ENCODE measurements at places on chromosomes 3 and 15.
A peak's percentile ranks its signal among the peaks of the same experiment; 100 is the strongest.

- peak; percentile 85 for DNase-seq
These were observed 21.4 kb downstream of the KPNA1 start for GRCh38 chr3:122493296-122493695.

- DNase-seq: no peak
These were observed 93.4 kb downstream of the ABHD5 start for GRCh38 chr3:43783987-43784639.

- no peak for DNase-seq
These were observed 265.1 kb upstream of the COL8A1 start for GRCh38 chr3:99373088-99373845.

GRCh38 chr3:183460081-183461055, 31.9 kb upstream of the MCF2L2 start:
- no peak for DNase-seq

- no peak for DNase-seq
These were observed 7.8 kb downstream of the GLDN start for GRCh38 chr15:51349156-51349844.

DNA sequence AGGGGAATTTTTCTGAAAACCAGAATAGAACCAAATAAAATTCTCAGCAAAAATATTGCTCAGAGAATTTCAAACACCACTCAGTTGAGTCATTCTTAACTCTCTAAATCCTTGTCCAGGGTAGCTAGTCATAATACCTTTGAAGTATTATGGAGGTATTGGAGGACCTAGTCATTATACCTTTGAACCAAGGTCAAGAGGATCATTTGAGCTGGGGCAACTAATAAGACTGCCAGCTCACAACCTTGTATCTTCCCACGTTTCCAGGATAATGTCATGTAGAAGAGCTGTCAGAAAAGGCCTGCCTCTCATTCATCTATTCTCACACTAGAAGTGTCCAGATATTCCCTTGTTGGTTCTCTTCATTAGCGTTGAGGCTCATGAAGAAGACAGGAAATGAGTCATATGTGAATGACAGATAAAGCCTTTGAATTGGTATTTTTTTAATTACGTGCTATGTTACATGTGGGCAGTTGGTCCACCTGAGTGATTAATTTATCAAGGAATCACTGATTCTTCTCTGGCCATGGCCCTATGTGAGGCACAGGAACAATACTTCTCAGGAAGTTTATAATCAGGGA, 48.3 kb downstream of the TOPAZ1 start:
- DNase-seq: no peak

DNA sequence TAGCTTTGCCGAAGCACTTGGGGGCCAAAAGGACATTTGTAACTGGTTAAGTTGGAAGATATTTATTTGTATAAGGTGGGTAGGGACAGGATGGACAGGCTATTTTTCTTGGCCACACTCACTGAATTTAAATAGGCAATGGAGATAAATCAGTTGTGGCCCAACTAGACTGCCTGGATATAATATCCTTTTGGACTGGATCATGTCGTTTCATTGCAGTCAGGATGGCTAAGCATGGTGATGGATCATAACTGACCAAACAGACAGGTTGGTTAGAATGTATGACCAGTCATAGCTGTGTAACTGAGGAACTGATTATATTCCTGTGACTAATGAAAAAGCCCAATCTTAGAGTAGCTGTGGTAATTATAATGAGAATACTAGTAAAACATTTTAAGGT, 284.0 kb downstream of the LPP start:
- DNase-seq: no peak

- no peak for DNase-seq
These were observed 106.7 kb downstream of the C3orf70 start for GRCh38 chr3:185046164-185046515.

- no peak for DNase-seq
These were observed 170.5 kb downstream of the KCNAB1 start for GRCh38 chr3:156290924-156291271.

DNA sequence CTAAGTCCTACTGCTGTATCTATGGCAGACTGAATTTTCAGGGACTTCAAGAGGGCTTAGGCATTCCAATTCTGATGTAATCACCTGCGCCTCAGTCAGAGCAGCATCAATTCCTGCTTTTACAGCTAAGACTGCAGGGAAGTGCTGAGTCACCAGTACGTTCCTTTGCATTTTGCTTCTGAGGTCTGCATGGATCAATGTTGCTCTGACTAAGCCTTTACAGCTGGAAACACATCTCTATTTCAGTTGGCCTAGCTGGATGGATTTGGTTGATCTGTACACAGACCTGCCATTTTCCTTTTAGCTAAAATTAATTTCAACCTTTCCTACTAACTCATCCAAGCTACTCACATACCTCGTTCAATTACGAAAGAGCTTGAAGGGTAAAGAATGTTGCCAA, 51.3 kb downstream of the ETV5 start:
- peak; percentile 73 for DNase-seq

GRCh38 chr3:11648735-11649134, 5.0 kb upstream of the VGLL4 start:
- DNase-seq: no peak

DNA sequence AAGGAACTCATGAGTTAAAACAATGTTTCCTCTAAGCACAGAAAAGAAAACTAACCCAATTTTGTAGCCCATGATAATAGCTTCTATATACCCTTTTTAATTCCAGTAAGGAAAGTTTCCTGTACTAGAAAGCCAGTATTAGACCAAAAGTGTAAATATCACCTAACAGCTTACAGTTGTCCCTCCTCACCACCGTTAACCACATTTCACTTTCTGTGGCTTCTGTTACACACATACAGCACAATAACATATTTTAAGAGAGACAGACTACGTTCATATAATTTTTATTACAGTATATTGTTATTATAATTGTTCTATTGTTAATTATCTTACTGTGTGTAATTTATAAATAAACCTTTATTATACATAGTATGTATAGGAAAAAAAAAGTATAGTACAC, 74.1 kb downstream of the ZNF280D start:
- no peak for DNase-seq

- DNase-seq: no peak
These were observed 92.2 kb downstream of the APBA2 start for GRCh38 chr15:28978011-28978378.

DNA sequence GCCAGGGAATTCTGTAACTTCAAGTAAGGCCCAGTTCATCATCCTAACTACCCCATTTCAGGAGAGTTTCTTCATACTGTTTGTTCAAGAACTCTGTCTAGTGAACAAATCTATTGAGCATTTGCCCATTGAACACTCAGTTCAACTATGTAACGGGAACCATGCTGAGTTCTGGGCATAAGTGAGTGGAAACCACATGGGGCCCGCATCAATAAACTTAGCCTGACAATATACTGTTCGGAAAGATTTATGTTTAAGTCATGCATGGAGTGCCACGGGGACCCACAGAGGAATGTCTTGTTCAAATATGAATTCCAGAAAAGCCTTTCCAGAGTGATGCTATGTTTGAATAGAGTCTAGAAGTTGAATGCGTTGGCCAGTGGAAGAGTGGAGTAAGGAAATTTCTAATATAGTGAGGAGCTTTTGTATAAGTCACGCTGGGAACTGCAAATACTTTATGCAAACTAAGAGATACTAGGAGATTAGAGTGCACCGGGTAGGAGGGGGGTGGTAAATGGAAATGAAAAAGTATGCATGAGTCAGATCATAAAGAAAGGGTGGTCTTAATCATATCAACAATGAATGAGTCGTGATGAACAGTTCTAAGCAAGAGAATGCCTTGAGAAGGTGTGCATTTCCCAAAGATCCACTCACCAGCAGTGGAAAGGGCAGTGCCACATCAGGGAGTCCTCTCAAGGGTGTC, 279.8 kb downstream of the VPS13C start:
- no peak for DNase-seq

DNA sequence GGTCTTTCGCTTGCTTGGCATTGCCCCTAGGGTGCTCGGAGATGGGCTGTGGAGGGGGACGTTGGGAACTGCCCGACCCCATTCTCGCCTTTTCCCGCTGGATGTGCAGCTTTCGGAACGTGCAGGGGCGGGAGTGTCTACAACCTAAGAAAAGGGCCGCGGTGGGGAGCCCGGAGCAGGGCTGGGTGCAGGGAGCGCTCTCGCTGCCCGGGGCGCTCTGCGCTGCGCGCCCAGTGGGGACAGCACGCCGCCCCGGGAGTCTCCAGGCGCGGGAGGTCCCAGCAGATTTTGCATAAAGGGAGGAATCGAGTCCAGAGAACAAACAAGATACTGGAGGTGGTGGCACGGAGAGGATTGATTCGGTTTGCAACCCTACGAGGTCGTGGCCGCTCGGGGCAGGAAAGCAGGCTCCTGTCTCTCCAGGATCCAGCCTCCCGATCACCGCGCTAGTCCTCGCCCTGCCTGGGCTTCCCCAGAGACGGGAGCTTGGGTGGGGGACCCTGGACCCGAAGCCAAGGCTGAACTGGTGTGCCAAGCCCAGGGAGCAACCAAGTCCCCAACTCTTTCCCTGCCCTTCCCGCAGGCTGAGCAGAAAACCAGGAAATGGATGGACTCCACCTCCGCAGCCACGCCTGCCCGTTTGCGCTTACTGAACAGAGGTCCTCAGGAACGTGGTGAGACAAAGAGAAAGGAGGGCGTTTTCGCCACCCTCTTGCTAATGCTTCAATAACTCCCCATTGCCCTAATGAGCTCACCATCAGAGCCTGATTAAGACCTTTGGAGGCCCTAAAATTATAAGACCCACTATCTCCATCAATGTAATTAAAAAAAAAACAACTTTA, 59.7 kb downstream of the NOX5 start:
- peak; percentile 71 for DNase-seq

DNA sequence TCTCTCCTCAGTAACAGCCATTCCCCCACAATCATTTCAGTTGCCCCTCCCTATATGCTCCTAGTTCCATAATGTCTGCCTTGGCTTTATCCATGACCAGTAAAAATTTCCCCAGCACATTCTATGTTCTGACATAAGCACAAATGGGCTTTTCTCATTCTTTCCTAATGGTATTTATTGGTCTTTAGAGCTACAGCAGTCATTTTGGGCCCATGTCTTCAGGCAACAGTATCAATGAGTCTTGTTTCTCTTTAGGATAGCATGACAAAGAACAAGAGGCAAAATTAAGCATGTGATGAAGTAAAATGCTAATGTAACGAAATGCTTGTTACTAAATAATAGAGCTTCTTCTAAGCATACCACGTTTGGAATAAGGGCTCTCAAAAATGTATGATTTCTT, 8.2 kb downstream of the DPP8 start:
- no peak for DNase-seq

GRCh38 chr3:184773283-184774186, 38.4 kb upstream of the VPS8 start:
- no peak for DNase-seq

GRCh38 chr15:81297147-81297572, 26.8 kb downstream of the STARD5 start:
- DNase-seq: peak; percentile 37

- no peak for DNase-seq
These were observed 178.7 kb upstream of the ANKRD28 start for GRCh38 chr3:15976524-15976923.

- DNase-seq: no peak
These were observed 9.0 kb downstream of the AQP9 start for GRCh38 chr15:58147171-58147611.

DNA sequence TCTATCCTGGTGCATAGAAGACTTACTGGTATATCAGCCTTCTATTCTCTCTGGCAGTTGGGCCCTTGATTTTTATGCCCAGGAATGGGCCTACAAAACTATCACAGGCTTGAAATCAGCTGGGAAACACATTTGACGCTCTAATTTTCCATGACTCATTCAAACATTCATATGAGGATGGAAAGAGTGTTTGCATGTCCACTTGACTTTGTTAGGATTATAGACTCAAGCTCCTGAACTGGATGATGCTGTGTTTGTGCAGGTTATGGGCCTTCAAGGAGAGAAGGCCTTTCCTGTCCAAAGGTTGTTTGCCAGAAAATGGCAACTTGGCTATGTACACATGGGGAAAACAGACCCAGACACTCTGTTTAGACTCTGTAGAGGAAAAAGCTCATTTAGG, 219.9 kb downstream of the GAP43 start:
- DNase-seq: no peak

DNA sequence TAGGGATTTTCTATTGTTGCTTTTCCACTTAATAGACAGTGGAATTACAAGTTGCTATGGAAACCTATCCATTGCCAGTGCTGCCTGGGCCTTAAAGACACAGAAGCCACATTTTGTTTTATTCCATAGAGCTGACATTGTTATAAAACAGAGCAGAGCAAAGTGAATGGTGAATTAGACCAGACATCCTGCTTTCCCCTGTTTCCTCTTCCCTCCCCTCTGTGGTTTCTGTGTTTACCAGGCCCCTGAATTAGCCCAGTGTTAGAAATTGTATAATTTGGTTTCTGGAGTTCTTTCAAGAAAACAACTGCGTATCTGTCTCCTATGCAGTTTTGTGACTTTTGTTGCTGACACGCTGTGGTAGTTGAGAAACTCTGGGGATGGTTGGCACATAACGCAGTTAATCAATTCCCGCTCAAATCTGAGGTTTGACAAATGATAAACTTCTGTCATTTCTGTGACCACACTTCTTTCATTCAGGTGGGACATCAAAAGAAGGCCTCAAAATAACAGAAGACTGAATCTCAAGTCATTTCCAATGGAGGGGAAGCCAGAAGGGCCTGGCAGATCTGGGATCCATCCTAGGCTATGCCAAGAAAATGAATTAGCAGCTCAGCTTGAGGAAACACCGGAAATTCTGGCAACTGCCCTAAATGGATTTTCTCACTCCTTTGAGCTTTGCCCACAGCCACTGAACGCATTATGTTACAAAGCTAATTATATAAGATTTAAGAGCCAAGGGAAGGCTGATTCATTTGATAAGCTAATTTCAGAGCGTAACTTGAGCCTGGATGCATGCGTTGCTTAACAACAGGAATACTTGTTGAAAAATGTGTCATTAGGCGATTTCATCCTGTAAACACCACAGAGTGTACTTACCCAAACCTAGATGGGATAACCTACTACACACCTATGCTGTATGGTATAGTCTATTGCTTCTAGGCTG, 46.9 kb downstream of the NR1D2 start:
- no peak for DNase-seq

Data from EL (cell line).